ENCODE measurements at places on chromosomes 1 and 21. TPM values are rescaled to one million over a fixed set of nuclear protein-coding genes. Genes with fewer than 3 reads are reported as not detected.

DNA sequence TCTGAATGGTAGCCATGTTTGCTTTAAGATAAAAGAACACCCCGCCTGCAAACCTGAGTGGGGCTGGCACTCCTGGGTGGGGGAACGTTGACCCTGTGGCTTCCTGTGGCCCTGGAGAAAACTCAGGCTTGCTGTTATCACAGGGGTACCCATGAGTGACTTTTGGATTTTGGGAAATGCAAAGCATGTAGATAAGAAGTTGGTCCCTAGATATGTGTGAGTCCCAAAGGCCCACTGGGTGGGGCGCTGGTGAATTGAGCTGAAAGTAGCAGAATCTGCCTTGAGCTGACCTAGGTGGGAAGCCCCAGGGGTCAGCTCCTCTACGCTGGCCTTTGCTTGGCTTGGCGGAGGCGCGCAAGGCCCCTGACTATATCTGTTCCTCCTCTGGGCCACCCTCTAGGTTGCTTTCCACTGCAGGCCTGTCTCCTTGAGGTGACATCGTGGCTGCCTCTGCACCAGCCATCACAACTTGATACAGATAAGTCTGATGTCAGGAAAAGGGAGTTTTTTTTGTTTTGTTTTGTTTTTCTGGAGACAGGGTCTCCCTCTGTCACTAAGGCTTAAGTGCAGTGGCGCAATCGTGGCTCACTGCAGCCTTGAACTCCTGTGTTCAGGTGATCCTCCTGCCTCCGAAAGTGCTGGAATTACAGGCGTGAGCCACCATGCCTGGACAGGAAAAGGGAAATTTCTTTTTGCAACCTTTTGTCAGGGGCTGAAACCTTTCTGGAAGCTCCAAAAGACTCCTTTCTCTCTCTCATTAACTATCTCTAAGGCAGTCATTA, 72.2 kb downstream of the AGPAT3 start:
- no peaks in the 10 kb centered on the region for H3K27me3 ChIP-seq
- peaks cover 20% of the 10 kb centered on the region for H3K4me1 ChIP-seq
- no peak overlapping the region for H3K4me3 ChIP-seq
- peaks cover 5% of the 10 kb centered on the region for H3K36me3 ChIP-seq
- DNase-seq, result no peak

The SERPINC1 gene
- not detected for total RNA-seq

The CR1 gene
- 8.8 TPM for total RNA-seq

The UBE2U gene
- not detected for total RNA-seq

The C1orf122 gene
- 15.8 TPM for total RNA-seq
